ENCODE measurements at places on chromosomes 6 and 20.

DNA sequence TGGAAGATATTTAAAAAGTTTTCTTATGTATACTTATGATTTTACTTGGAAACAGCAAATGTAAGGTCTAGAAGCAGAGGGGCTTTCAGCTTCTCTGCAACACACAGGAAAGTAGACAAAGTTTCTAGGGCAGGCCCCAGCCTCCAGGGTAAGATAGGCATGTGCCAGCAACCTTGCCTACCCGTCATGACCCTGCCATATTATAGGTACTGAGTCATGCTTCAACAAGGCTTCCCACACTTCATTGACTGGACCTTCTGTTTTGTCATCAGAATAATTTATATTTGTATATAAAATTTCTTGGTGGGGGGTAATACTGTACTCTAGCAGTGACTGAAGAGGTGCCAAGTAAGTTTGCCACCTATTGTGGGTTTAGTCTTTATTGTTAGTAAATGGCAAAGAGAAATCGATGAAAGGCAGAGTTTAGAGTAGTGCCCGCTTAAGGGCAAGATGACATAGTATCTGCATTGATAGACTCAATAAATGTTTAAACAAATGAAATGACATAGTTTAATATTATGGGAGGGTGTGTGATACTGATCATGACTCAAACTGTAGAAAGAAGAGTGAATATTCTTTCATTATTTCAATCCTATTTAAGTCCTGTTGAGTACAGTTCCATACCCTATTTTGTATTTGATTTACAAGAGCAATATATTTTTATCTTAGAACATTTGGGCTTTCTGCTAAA lies 95.6 kb downstream of the JARID2 start:
- no peak for DNase-seq

GRCh38 chr20:25623736-25624499 lies at the start of gene NANP:
Gene NANP, minus strand, starts transcription at chr20:25624014. Its CDS starts 66 bp downstream, at chr20:25623948.
- peak; percentile 97 for DNase-seq

DNA sequence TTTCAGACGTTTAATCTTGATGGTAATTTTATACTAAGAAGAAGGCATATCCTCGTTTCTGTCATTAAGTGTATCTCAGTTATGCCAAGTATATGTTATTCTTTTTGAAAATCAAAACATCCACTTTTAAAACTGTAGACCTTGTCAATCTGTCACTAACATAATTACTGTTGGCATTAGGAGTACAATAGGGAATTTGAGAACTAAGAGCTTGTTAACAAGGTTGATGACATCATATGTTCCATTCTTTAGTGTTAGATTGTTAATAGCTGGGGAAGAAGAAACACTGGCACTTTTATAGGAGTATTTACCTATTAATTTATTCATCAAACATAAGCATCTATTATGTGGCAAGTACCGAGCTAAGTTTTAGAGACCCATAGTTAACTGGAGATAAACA lies 76.2 kb downstream of the MAP3K4 start:
- DNase-seq = no peak

GRCh38 chr20:44073675-44074071 lies 113.3 kb downstream of the JPH2 start:
- no peak for DNase-seq

- DNase-seq = no peak
Measured at GRCh38 chr6:26404546-26404945, 2.5 kb downstream of the BTN3A1 start.

DNA sequence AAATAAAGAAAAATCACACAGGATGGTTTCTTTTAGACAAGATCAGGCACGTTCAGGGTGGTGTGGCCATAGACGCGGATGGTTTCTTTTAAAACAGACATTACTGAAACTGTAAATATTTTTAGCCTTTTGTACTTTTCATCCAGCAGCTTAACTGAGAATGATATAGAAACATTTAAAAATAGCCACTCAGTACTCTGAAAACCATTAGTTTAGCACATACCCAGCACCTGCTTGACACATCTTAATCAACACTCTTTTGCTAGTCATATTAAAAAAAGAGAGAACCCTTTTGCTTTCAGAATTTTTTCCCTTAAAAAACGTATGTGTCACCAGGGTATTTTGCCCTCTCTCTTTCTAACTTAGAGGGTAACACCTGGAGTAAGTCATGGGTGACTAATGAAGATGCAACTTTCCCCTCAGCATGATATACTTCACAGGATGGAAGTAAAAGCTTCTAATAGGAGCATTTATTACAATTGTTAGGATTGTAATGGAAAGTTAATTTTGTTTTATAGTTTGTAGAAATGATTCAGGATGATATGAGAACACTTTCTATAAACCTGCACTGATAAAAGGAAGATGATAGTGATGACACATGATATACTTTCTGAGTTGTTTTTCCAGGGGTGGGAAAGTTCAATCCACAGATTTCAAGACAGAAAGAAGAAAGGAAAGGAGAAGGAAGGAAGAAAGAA lies 45.2 kb downstream of the BACH2 start:
- no peak for DNase-seq

- DNase-seq = no peak
Measured at GRCh38 chr20:47125758-47126591, 230.5 kb downstream of the ZMYND8 start.

DNA sequence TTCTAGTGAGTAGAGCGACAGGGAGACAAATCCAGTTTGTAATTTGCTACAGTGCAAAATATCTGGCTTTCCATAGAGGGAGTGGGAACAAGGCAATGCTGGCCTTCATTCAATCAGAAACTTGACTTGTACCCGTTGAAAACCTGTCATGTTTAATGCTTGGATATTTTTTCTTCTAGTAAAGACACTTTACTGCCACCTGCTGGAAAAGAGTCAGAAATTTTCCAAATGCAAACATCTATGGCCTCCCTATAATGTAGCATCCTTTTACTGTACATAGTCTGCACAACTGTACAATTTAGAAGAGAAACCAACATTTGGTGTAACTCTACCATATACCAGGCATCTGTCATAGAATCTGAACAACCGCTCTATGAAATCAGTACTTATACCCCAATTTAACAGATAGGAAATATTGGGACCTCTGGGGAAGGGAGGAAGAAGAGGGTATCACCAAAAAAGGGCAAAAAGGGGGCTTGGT lies 16.7 kb upstream of the TBC1D20 start:
- peak; percentile 76 for DNase-seq

- DNase-seq = no peak
Measured at GRCh38 chr6:34284563-34285447, 36.0 kb upstream of the SMIM29 start.

GRCh38 chr6:156996265-156996664 lies 219.1 kb downstream of the ARID1B start:
- no peak for DNase-seq

Measured in NCI-H446 (cell line).